Stimulated activated CD8-positive, alpha-beta memory T cell treated with anti-CD3 and anti-CD28 coated beads, Interleukin-7, amount 100 ng/mL, for 1 hour (primary cell): ENCODE measurements at places on chromosomes 2 and 18.

- no peak for DNase-seq
These were observed 112.9 kb downstream of the THADA start for GRCh38 chr2:43482961-43483360.

DNA sequence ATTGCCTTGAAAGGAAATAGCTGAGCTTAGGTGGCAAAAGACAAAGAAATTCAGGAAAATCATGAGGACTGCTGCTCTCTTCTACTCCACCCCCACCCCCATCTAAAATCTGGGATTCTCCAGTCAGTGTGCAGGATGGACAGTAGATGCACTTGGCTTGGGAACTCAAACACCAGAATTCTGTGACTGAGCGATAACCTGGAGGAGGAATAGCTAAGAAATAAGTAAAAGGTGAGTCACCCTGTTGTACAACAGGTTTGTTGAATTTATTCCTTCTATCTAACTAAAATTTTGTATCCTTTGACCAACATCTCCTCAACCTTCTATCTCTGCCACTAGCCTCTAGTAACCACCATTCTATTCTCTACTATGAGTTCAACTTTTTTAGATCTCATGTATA, 1029.9 kb upstream of the ACVR2A start:
- no peak for DNase-seq

- no peak for DNase-seq
These were observed 80.4 kb downstream of the EPB41L3 start for GRCh38 chr18:5463390-5463789.

GRCh38 chr2:172083628-172084394, 1.5 kb upstream of the DLX1 start:
- DNase-seq: no peak

- DNase-seq: no peak
These were observed 30.9 kb downstream of the CD28 start for GRCh38 chr2:203737360-203737759.

DNA sequence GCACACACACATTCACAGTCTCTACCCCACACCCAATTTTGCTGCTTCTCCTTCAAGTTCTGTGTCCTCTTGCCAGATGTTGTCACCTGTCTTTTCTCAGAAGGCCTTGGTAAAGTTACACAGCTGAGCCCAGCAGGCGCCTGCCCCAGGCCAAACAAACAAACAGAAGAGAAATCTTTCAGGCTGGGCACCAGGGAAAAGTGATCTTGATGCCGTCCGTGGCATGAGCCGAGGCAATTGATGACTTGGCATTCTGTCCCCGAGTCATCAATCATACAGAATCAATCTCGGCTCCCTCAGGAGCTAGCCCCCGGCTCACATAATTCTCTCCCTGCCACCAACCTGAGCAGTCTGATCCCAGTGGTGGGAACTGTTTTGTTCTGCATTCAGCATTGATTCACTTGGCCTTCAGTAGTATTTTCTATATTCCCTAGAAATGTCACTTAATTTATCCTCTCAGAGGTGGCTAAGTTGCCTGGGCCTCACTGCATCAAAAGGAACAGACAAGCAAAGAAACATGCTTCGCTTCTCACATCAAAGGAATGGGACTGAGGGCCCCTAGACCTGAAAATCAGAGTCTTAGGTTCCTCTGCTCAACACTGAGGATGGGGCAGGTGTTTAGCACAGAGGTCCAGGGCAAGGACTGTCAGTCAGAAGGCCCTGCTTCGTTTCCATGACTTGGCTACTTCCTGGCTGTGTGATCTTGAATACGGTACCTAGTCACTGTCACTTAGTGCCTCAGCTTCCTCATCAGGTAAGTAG, 278.8 kb upstream of the CELF4 start:
- no peak for DNase-seq

GRCh38 chr2:7075834-7076233, 158.6 kb downstream of the RNF144A start:
- no peak for DNase-seq

DNA sequence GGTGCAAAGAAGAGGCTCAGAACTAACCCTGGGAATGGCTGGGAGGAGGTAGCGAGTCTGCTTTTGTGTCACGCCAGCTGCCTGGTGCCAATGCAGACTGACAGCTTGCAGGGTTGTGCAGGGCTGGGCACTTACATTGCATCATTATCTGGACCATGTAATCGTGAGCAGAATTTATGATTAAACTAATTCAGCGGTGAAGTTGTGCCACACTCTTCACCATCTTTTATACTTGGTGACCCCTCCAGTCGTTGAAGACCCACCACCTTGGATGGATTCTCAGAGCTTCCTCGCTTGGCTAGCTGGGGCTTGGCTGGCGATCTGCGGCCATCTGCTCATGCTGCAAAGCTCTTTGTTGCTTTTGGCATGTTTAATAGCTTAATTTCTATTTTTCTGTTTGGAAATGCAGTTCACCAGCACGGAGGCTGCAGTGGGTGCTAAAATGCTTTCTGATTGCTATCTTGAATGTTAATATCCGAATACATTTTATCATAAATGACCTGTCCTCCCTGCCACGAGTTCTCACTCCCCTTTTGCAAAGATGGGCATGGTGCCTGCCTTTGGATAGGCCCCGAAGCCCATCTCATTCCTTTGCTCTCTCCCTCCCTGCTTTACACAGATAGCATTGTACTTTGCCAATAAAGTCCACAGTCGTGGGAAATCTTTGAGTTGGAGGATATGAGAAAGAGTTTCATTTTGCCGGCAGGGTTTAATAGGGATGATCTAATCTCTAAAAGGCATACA, 188.2 kb downstream of the PRKCE start:
- no peak for DNase-seq

- no peak for DNase-seq
These were observed 32.1 kb downstream of the TOGARAM2 start for GRCh38 chr2:29013057-29013780.

DNA sequence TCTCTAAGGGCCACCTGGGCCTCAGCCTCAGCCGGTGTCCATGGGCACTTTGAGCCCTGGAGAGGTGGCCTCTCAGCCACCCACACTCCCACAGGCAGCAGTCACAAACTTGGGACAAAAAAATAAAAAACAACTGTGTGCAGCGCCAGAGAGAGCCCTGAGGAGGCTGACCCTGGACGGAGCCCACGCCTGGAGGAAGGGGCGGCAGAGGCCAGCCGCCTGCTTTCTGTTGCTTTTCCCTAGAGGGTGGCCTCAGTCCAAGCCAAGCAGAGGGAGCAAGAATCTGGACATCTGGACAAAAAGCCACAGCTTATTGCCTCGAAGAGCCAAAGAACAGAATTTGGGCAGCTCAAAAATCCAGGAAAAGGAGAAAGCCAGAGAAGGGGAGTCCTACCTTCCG, 43.3 kb upstream of the LDLRAD4 start:
- DNase-seq: no peak

DNA sequence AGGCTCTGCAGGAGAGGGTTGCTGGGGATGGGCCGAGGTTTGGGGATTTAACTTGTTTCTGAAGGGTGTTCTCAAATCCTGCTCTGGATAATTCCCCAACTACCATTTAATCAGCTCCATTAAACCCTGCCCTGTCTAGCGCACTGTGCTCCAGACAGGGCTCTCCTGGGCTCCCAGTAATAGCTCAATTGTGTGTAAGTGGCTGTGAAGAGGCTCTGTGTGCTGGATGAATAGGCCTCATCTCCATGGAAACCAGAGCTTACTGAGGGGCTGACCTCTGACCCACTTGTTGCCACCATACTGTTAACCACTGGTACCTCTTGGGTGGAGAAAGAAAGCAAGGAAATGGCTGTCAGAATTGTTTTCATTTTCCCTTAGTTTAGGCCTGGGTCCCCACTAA, 92.9 kb downstream of the TGOLN2 start:
- DNase-seq: no peak

- no peak for DNase-seq
These were observed 74.1 kb upstream of the SMAD7 start for GRCh38 chr18:49024804-49025421.

GRCh38 chr18:60060578-60060977, 160.8 kb downstream of the PMAIP1 start:
- DNase-seq: no peak

- DNase-seq: no peak
These were observed 111.4 kb downstream of the THADA start for GRCh38 chr2:43484323-43484930.

DNA sequence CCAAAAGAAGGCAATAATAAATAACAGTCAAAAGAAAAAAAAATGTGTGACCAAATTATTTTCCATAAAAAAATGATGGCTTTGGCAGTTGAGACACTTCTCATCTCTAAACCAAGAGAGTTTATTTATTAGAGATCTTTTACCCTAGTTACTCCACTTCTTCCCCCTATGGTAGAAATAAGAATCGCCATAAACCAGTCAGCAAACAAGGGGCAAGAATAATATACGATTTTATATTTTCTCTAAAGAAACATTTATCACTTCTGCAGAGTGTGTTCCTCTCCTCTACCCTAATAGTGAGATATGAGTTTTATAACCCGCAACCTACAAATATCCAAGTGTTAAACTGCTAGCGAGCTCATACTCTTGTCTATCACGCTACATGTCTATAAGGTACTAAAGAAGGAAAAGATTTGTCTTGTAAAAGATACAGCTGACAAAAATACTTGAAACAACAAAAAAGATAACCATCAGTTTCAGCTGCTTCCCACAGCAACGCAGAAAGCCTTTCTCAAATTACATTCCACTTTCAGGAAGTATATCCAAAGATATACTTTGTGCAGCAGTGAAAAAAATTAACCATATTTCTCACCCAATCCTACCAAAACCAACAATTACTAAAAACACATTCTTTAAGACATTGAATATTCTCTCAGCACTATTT, 2.3 kb downstream of the RNF103 start:
- no peak for DNase-seq

DNA sequence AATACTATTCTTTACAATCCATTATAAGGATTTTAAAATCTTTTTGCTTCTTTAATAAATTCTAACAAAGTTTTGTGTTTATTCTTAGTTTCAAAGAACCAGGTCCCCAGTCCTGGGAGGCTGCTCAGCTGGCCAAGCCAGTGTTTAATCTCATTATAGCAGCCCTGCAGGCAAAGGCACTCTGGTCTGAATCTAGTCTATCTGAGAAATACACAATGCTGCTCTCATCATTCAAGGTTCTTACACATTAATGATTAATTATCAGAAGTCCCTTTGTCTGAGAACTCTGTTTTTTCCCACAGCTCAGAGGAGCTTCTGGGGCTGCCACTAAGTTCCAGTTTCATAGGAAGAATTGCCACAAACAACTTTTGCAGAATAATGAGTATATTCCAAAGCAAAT, 27.7 kb downstream of the KCTD18 start:
- DNase-seq: no peak

DNA sequence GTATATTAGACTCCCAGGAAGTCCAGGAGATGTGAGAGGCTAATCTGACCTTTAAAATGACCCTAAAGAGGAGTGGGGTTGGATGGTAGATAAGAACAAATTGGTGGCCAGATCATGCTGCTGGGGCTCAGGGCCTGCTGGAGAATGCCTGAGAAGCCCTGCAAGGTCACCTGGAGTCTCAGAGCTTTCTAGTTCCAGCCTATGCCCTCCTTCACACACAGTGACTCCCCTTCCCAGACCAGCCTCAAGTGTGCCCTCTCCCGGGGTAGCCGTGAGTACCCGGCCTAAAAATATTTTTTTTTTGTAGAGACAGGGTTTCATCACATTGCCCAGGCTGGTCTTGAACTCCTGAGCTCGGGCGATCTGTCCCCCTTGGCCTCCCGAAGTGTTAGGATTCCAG, 44.2 kb upstream of the FZD5 start:
- no peak for DNase-seq

DNA sequence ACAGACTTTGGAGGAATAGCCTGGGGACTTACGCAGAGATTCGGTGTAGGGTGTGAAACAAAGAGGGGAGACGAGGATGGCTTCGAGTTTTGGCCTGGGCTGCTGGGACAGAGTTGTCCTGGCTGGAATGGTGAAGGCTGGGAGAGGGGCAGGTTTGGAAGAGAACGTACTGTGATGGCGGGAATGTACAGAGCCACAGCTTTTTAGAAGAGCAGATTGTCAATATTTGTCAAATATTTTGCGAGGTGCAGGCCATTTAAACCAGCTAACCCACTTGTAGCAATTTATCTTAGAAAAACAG, 14.4 kb upstream of the ITM2C start:
- no peak for DNase-seq

DNA sequence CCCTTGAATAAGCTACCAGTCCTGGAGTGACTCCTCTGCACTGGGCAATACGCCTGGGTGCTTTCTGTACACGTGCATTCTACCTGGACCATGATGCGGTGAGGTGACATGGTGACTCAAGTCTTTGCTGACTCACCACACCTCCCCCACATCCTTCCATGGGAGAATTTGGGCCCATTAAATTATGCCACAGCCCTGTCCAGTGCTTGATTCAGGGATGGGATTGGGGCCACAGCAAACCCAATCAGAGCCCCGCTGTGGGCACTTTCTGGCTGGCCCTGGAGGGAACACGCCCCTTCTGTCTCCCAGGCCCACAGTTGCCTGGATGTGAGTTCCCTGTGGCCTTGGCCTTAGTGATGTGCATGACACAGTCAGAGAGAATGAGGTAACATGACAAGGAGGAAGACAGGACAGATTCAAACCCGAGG, 86.9 kb downstream of the LRRC30 start:
- DNase-seq: no peak

GRCh38 chr18:36152781-36153180, 23.1 kb downstream of the ELP2 start:
- DNase-seq: no peak

- no peak for DNase-seq
These were observed 116.9 kb upstream of the HDAC4 start for GRCh38 chr2:239517686-239518085.

DNA sequence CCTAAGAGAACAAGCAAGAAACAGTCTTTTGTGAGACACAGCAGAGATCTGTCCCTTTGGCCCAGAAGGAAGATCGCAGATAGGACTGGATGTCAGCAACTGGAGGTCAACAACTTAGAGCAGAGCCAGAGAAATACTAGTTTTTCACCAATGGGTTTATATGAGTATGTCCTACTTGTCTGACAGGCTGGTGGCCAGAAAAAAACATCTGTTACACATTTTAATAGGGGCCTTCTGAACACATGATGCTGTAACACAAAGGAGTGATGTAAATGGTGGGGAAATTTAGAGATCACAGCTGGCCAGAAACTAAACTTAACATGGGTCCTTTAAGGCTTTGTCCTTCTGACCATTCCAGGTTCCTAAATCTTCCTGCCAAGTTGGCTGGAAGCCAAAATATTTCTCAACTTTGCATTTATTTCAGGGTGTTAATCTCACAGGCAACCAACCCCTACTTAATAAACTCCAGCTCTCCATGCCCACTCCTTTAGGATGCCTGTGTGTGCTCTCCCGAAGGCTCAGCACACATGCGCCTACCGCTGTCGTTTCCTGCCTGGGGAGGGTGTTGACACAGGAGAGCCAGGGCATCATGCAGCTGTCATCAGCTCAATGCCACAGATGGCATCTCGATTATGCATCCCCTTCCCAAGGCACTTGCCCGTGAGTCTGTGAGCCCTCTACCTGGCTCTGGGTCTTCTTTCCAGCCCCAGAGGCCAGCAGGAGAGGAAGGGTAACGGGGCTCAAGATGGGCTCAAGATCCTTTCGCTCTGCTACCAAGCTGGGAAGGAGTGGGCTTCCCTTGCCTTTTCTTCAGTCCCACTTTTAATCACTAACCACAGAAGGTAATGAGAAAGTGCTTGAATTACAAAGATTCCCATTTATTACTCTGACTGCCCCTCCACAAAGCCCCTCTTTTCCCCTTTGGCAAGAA, 252.5 kb downstream of the ETAA1 start:
- DNase-seq: no peak
